Fibroblast of lung (primary cell): ENCODE measurements at places on chromosomes 4 and X. TPM values are rescaled to one million over a fixed set of nuclear protein-coding genes. Genes with fewer than 3 reads are reported as not detected.
A peak's percentile ranks its signal among the peaks of the same experiment; 100 is the strongest.

- peak; percentile 14 for DNase-seq
- no peaks in the 10 kb centered on the region for H3K36me3 ChIP-seq
- H3K4me3 ChIP-seq: no peak overlapping the region
- no peaks in the 10 kb centered on the region for H3K27me3 ChIP-seq
- no peaks in the 10 kb centered on the region for H3K4me1 ChIP-seq
- no peak overlapping the region for H3K27ac ChIP-seq
These were observed 17.4 kb downstream of the COL4A5 start for GRCh38 chrX:108456971-108457477.

GRCh38 chr4:109294006-109294405 is 8.5 kb downstream of the COL25A1 start:
- H3K27me3 ChIP-seq: no peaks in the 10 kb centered on the region
- DNase-seq: no peak
- H3K4me1 ChIP-seq: no peaks in the 10 kb centered on the region
- no peak overlapping the region for H3K4me3 ChIP-seq
- no peaks in the 10 kb centered on the region for H3K36me3 ChIP-seq

GRCh38 chrX:80285131-80285773 is 135.0 kb upstream of the TENT5D start:
- no peak overlapping the region for H3K4me3 ChIP-seq
- H3K4me1 ChIP-seq: no peaks in the 10 kb centered on the region
- no peaks in the 10 kb centered on the region for H3K27me3 ChIP-seq
- H3K27ac ChIP-seq: no peak overlapping the region

DNA sequence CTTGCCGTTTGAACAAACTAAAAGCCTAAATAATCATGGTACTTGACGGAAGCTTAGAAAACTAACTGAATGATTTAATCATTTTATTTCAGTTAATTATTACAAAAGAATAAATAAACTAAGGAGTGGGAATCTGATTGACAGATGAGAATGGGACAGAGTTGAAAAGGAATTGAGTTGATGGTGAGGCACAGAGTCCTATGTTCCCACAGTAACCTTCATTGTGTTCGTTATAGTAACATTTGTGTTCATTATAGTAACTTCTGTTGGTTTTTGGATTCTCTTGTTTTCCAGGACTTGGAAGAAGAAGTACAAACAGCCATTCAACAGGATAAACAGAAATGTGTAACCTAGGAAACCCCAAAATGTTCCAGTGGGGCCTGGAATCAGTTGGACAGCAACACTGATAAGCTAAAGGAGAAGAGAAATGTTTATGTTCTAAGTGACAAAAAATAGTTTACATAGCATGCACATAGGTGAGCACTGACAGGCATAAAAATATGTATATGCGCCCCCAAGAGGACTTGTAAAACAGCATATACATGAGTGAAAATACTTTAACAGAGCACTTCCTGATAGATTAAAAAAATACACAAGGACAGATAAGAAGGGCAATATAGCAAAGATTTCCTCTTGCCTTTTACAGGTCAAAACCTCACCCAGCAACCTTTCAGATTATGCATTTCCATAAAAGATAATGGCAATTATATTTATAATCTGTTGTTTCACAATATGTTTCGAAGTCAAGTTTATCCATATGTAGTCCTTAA is 218.6 kb upstream of the HTR2C start:
- H3K4me1 ChIP-seq: no peaks in the 10 kb centered on the region
- no peak overlapping the region for H3K27ac ChIP-seq
- H3K36me3 ChIP-seq: no peaks in the 10 kb centered on the region
- no peak for DNase-seq
- no peak overlapping the region for H3K4me3 ChIP-seq

DNA sequence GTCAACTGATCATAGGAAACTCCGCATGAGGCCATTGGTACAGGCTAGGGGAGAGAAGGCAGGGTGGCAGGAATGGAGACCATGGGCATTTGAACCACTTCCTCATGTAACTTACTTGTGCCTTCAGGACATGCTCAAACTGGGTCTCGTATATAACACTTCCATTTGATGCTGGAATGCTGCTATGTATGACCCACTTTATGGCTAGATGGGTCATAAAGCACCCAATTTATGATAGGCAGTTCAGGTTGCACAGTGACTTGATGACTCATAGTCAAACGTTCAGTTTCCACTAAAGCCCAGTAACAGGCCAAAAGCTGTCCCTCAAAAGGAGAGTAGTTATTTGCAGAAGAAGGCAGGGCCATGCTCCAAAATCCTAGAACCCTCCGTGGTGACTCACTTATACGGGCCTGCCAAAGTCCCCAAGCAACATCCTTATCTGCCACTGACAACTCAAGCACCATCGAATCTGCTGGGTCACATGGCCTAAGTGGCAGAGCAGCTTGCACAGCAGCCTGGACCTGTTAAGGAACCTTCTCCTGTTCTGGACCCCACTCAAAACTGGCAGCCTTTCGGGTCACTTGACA is 236.4 kb downstream of the ZC4H2 start:
- no peak for DNase-seq
- H3K27ac ChIP-seq: no peak overlapping the region
- H3K36me3 ChIP-seq: no peaks in the 10 kb centered on the region
- H3K27me3 ChIP-seq: no peaks in the 10 kb centered on the region
- no peaks in the 10 kb centered on the region for H3K4me1 ChIP-seq
- no peak overlapping the region for H3K4me3 ChIP-seq

DNA sequence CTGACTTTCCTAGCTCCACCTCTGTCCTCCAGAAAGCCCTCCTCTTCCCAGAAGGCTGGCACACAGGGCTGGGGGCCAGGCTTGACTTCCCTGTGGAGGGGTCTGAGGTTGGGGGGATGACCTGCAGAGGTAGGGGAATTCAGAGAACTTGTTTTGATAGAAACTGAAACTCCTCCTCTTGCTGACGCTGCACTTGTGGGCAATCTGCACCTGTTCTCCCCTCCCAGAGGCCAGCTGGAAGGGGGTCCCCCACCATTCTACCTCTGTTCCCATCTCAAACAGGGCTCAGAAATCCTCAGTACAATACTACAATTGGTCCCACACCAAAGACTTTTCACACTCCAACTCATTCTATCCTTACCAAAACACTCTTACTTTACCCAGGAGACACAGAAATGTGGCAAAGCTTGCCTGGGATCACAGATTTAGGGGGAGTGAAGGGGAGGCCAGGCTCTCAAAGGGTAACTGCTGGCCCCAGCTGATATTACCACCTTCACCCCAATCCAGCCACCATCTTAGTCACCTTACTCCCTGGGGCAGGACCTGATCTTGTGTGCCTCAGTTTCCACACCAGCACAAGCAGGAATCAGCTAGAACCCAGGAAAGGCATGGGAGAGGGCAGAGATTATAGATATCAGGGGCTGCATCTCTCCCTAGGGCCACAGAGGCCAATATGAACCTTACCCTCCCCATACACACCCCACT is 18.5 kb downstream of the OTUD5 start:
- no peak overlapping the region for H3K4me3 ChIP-seq
- DNase-seq: no peak
- peaks cover 2% of the 10 kb centered on the region for H3K36me3 ChIP-seq
- no peaks in the 10 kb centered on the region for H3K27me3 ChIP-seq
- H3K4me1 ChIP-seq: no peaks in the 10 kb centered on the region

DNA sequence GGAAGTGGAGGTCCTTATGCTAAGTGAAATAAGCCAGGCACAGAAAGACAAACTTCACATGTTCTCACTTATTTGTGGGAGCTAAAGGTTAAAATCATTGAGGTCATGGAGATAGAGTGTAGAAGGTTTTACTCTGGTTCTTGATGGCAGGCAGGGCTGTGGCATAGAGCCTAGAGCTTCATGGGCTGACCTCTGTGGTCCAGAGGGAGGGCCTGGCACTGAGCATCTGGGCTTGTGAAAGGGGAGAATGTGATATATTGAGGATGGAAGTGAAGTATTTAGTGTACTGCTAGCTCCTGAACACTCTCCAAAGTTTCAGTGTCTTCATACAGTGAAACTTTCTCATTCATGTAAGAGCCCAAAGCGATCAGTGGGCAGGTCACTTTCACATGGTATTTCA is 71.3 kb upstream of the ANXA3 start:
- no peaks in the 10 kb centered on the region for H3K36me3 ChIP-seq
- no peak overlapping the region for H3K27ac ChIP-seq

DNA sequence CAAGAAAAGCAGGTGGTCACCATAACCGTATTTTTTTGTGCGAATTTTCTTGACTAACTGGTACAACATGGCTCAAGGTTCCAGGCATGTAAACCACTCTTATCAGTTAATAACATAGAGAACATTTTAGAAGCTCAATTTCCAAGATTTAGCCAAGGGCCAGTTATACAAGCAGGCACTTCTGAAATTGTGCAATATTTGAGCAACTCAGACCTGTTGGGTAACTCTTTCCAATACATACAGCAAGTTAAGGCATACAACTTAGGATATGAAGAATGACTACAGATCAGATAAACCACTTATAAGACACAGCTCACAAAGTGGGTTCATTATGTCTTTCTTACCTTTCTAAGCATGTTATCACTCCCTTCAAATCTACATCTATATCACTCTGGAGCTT is 43.9 kb downstream of the ZNF280C start:
- H3K27me3 ChIP-seq: no peaks in the 10 kb centered on the region
- no peak overlapping the region for H3K27ac ChIP-seq
- H3K36me3 ChIP-seq: no peaks in the 10 kb centered on the region

- H3K27me3 ChIP-seq: no peaks in the 10 kb centered on the region
- DNase-seq: no peak
- H3K27ac ChIP-seq: no peak overlapping the region
- H3K36me3 ChIP-seq: no peaks in the 10 kb centered on the region
- H3K4me1 ChIP-seq: no peaks in the 10 kb centered on the region
- no peak overlapping the region for H3K4me3 ChIP-seq
These were observed 44.4 kb downstream of the LRBA start for GRCh38 chr4:150970685-150971151.

DNA sequence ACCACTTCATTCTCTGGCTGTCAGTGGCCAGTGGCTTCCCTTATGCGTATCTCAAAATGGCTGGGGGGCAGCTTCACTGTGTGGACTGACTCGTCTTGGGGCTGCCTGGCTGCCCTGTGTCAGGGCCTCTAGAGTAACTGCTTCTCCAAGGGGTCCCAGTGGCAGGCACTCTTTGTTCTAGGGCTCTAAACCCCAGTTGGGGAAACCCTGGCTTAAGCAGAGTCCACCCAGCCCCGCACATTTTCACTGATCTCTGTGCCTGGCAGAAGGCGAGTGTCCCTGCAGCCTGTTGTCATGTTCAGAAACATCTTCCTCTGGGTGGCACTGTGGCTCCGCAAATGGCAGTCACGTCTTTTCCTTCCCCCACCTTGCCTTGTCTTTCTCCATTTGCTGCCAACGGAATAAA is 59.7 kb downstream of the NBDY start:
- H3K27ac ChIP-seq: no peak overlapping the region
- no peak overlapping the region for H3K4me3 ChIP-seq
- DNase-seq: no peak

GRCh38 chr4:80199004-80199560 is 1.8 kb downstream of the PRDM8 start:
- no peak overlapping the region for H3K4me3 ChIP-seq
- DNase-seq: no peak
- H3K4me1 ChIP-seq: peaks cover 7% of the 10 kb centered on the region
- peaks cover 3% of the 10 kb centered on the region for H3K36me3 ChIP-seq

DNA sequence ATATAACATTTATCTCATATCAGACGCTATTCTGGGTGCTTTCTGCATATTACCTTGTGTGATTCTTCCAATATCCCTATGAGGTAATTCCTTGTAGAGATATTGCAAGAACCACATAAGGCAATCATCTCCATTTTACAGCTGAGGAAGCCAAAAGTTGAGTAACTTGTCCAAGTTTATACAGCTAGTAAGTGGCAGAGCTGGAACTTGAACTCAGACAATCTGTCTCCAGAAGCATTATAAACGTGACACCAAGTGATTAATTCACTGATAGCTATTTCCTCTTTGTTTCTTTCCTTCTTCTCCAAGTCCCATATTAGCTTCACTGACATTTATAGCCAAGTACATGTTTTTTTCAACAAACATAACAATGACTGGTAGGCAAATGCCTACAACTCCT is 7.3 kb downstream of the EMCN start:
- H3K4me3 ChIP-seq: no peak overlapping the region
- H3K27ac ChIP-seq: no peak overlapping the region
- H3K27me3 ChIP-seq: no peaks in the 10 kb centered on the region
- no peaks in the 10 kb centered on the region for H3K36me3 ChIP-seq
- H3K4me1 ChIP-seq: no peaks in the 10 kb centered on the region

GRCh38 chr4:40199999-40200874 is 3.4 kb downstream of the RHOH start:
- no peaks in the 10 kb centered on the region for H3K36me3 ChIP-seq
- no peaks in the 10 kb centered on the region for H3K27me3 ChIP-seq
- peak; percentile 52 for DNase-seq
- H3K4me3 ChIP-seq: no peak overlapping the region

DNA sequence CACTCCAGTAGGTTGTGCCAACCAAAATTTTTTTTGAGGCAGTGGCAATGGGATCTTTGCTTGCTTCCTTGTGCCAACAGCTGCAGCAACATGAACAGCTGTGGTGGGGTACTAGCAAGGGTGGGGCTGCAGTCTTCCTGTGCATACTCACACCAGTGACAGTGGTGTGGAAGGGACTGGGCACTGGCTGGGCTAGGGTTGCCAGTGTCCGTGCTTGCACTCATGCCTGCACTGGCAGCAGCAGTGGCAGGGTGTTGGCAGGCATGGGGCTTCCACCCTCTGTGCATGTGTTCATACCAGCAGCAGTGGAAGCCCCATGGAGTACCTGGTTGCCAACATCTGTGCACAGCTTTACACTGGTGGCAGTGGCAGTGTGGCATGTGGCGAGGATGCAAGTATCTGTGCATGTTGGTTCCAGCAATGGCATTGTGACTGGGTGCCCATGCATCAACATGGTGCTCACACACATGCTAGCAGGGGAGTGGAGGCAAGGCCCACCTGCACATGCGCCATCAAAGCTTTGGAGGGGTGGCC is 1312.6 kb downstream of the PCDH18 start:
- H3K4me1 ChIP-seq: no peaks in the 10 kb centered on the region
- H3K27ac ChIP-seq: no peak overlapping the region
- no peaks in the 10 kb centered on the region for H3K27me3 ChIP-seq
- H3K36me3 ChIP-seq: no peaks in the 10 kb centered on the region

- H3K4me1 ChIP-seq: no peaks in the 10 kb centered on the region
- DNase-seq: no peak
- H3K36me3 ChIP-seq: no peaks in the 10 kb centered on the region
- no peaks in the 10 kb centered on the region for H3K27me3 ChIP-seq
These were observed 62.8 kb downstream of the CNKSR2 start for GRCh38 chrX:21437036-21437435.

DNA sequence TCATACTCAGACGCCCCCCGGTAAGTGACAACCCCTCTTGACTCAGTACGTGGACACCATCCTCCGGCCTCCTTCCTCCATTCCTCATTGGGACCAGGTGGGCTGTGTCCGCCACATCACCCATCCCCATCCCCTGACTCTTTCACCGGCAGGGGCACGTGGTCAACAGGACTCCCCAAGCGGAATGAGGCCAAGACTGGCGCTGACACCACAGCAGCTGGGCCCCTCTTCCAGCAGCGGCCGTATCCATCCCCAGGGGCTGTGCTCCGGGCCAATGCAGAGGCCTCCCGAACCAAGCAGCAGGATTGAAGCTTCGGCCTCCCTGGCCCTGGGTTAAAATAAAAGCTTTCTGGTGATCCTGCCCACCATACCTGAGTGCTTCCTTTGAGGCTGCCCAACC is 5.0 kb downstream of the PQBP1 start:
- H3K27ac ChIP-seq: no peak overlapping the region
- peaks cover 11% of the 10 kb centered on the region for H3K36me3 ChIP-seq
- H3K4me1 ChIP-seq: no peaks in the 10 kb centered on the region
- DNase-seq: no peak
- H3K27me3 ChIP-seq: no peaks in the 10 kb centered on the region
- no peak overlapping the region for H3K4me3 ChIP-seq

GRCh38 chr4:186079694-186080093 is 10.7 kb downstream of the TLR3 start:
- no peaks in the 10 kb centered on the region for H3K36me3 ChIP-seq
- H3K27ac ChIP-seq: no peak overlapping the region

The PABPC1L2B gene
- not detected in 2 replicates for total RNA-seq

The ODAM gene
- total RNA-seq: not detected in 2 replicates

The SLC9A7 gene
- total RNA-seq: 22.6 and 47.7 TPM in 2 replicates

The SPCS3 gene
- 53.4 and 72.3 TPM in 2 replicates for total RNA-seq

The DBET gene
- total RNA-seq: not detected in 2 replicates

The PCDH19 gene
- total RNA-seq: under 0.01 and 0.26 TPM in 2 replicates
